ENCODE measurements at places on chromosomes 16 and 17. TPM values are rescaled to one million over a fixed set of nuclear protein-coding genes. Genes with fewer than 3 reads are reported as not detected.

TENT4B gene
- 18.0 TPM for total RNA-seq

FOXK2 gene
- total RNA-seq = 59.6 TPM

MCRIP2 gene
- 43.0 TPM for total RNA-seq

KRT12 gene
- not detected for total RNA-seq

GRCh38 chr16:3145660-3146059 is 10.8 kb downstream of the ZNF213 start:
- no peak for DNase-seq

- DNase-seq = no peak
These were observed 20.3 kb downstream of the FANCA start for GRCh38 chr16:89796104-89796503.

DNA sequence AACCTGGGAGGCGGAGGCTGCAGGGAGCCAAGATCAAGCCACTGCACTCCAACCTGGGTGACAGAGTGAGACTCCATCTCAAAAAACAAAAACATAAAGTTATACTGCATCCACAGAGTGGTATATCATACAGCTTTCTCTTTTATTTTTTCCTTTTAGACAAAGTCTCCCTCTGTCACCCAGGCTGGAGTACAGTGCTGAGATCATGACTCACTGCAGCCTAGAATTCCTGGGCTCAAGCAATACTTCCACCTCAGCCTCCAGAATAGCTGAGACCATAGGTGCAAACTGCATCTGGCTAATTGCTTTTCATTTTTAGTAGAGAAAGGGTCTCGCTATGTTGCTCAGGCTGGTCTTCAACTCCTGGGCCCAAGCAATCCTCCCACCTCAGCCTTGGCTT is 10.0 kb upstream of the COPRS start:
- DNase-seq = no peak

- DNase-seq = no peak
These were observed 146.1 kb downstream of the RAB11FIP4 start for GRCh38 chr17:31537565-31538011.

Data from activated naive CD8-positive, alpha-beta T cell treated with anti-CD3 and anti-CD28 coated beads, Interleukin-2, amount 10 ng/mL, durations not matched to agents 7 days and 5 days (primary cell).